ENCODE measurements at places on chromosomes 7 and 10.

- no peak for DNase-seq
Measured at GRCh38 chr7:24908166-24908565, 71.8 kb downstream of the OSBPL3 start.

GRCh38 chr7:12386313-12386740 lies 17.3 kb downstream of the VWDE start:
- no peak for DNase-seq

DNA sequence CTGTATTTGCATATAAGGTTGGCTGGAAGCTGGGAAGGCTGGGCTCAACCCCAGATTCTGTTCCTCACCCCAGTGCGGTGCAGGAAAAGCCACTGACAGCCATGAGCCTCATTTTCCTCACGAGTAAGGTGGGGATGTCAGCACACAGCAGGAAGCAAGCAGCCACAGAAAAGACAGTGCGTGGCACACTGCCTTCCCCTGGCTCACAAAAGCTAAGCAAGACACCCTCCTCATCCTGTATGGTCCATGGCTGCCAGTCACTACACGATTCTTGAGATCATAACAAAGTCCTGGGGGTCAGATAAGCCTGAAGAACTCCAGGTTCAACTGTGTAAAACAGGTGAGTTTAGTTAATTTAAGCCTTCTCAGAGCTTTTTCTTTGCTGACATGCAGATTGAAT lies 28.9 kb upstream of the DDC start:
- no peak for DNase-seq

GRCh38 chr10:116757246-116757645 lies 14.9 kb upstream of the HSPA12A start:
- DNase-seq = no peak

GRCh38 chr10:113532724-113533123 lies 20.1 kb upstream of the HABP2 start:
- no peak for DNase-seq

DNA sequence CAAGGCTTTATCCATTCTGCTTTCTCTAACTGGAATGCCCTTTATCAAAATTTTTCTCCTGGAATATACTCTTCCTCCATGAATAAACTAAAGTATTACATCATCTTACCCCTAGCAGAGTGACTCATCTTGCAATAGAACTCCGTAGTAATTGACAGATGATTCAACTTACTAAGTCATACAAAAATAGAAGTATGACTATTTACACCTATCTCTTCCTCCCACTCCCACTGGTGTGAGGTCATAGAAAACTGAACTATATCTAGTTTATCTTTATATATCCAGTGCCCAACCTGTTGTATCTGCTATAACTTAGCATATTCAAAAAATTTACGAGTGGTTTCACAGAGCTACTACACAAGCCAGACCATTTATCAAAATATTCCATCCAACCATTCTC lies 26.1 kb downstream of the ABCB1 start:
- peak; percentile 62 for DNase-seq

All from trophoblast cell (in vitro differentiated cells and primary cell).